Activated effector memory CD4-positive, alpha-beta T cell treated with anti-CD3 and anti-CD28 coated beads, Interleukin-2, amount 50 U/mL, for 16 hours (primary cell): ENCODE measurements at places on chromosomes 3 and 15.

DNA sequence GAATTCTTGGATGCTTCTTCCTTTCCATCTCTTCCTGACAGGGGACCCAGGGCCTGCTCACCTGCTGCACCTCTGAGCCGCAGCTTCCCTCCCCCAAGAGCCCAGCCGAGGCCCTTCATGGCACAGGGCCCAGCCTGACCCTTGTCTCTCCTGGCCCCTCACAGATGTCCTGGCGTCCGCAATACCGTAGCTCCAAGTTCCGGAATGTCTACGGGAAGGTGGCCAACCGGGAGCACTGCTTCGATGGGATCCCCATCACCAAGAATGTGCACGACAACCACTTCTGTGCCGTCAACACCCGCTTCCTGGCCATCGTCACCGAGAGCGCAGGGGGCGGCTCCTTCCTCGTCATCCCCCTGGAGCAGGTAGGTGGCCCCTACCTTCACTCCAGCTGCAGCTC is 66.2 kb downstream of the CORO2B start:
- DNase-seq, result peak; percentile 56

- no peak for DNase-seq
These were observed 51.4 kb upstream of the CTSH start for GRCh38 chr15:78995921-78996893.

DNA sequence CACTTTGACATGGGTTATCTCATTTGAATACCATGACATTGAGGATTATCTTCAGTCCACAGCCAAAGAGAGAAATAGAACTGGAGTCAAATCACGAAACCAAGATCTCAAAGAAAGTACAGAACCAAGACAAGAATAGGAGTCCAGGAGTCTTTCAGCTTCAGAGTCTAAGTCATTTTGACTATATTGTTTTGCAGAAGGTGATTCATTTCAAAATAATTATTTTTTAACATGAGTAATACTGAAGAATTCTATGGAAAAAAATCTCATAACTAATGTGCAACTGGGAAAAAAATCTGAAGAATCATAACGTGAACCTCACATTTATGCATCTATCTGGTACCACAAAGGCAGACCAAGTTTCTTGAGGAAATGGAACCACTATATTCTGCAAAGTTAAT is 60.3 kb downstream of the UBE3A start:
- no peak for DNase-seq

DNA sequence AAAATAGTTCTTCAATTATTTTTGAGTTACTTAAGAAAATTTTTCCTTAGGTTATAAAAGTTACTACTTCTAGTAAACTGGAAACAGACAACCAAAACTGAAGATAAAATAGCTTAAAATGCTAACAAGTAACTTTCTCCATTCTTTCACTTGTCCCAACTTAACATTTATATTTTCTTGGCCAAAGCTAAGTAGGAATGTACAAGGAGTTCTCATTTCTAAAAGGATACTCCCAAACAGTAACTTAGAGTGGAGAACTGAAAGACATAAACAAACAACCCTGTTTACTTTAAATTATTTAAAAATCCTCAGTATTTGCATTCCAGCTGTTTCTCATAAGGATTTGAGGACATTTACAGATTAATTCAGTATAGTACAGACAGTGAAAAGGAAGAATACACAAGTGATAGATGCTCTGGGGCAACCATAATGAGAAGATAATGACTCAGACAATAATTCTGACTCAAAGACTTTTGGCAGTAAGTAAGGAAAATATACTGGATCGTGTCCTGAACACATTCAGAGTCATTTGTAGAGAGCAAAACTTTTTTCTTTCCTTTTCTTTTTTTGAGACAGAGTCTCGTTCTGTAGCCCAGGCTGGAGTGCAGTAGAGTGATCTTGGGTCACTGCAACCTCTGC is 29.2 kb upstream of the ANXA2 start:
- DNase-seq, result no peak
